ENCODE measurements at places on chromosomes 4 and X.

DNA sequence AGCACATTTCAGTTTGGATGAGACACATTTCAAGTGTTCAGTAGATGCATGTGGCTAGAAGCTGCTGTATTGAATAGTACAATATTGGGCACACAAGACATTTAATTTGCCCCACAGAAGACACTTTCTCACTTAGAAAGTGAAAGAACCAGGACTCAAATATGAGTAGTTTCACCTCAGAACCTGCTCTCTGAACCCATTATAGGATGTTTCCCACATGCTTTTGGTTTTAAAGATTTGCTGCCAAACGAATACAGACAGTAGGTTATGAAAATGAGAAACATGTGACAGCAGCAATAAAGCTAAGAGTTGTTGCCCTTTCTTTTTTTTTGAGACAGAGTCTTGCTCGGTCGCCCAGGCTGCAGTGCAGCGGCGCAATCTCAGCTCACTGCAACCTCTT, 32.3 kb downstream of the C4orf54 start:
- no peak for DNase-seq

- DNase-seq = no peak
Measured at GRCh38 chr4:6668391-6668790, 25.3 kb upstream of the S100P start.

GRCh38 chr4:114527637-114528036, 71.0 kb upstream of the UGT8 start:
- no peak for DNase-seq

- DNase-seq = no peak
Measured at GRCh38 chr4:97185233-97185632, 958.0 kb downstream of the STPG2 start.
